ENCODE measurements at places on chromosomes 13 and 19.
A peak's percentile ranks its signal among the peaks of the same experiment; 100 is the strongest.

DNA sequence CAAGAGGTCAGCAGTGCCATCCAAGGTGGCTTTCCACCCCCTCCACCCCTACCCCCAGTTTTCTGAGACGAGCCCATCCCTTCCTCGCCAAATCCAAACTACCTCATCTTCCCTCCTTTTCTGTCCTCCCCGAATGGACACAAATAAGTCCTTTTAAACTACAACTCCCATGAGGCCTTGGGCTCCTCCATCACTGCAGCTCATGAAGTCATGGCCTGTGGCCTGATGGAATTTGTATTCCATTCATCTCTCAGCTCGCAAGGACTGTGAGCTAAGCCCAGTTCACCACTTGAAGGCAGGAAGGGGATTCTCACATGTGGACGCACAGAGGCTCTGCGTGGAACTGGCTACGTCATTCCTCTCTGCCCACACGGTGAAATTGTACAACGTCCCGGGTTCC, 12.5 kb downstream of the PTPRH start:
- DNase-seq = no peak

- DNase-seq = no peak
Measured at GRCh38 chr13:20673715-20674114, 29.8 kb upstream of the IL17D start.

- no peak for DNase-seq
Measured at GRCh38 chr13:85729296-85729695, 69.9 kb downstream of the SLITRK6 start.

DNA sequence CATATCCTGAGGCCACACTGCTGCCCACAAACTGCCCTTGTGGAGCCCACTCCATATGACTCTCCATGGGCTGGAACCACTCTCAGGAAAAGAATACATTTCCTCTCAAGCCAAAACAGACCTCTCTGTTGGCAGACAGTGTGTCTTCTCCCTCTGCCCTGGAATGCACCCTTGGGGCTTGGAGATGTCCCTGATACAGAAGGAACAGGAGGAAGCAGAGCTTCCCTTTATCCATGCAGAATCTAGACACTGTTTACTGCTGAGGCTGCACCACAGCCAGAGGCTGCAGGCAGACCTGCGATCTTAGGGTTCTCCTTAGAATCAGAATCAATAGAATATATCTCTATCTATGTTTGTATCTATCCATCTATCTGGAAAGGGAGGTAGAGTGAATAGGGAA, 26.8 kb upstream of the CYP4F8 start:
- DNase-seq = no peak

DNA sequence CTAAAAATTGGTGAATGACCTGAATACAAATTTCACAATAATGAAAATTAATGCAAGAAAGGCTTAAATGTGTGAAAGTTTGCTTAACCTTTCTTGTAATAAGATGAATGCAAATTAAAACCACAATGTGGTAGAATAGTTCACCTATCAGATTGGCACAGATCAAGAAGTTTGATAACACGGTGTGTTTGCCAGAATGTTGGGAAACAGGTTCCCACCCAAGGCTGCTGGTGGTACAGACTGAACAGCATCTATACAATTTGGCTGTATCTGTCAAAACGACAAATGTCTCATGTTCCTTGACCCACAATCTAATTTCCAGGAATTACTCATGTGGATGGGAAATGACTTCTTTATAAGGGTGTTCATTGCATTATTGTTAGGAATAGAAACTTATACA, 8.6 kb upstream of the IRS2 start:
- DNase-seq = no peak

DNA sequence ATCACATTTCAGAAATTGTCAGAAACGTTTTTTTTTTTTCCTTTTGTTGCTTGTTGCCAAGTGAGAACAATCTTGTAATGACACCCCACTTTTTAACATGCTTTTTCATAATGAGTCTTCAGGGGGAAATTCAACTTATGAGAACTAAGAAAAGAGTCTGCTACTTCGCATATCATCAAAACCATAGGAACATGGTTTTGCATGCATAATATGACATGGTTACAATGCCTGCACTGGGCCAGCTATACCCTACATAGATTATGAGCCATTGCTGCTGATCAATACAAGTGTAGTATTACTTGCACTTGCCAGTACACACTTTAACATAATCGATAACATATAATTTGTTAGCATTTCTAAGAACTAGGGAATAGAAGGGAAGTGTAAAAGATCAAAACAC, 191.0 kb upstream of the NBEA start:
- no peak for DNase-seq

- no peak for DNase-seq
Measured at GRCh38 chr13:20714563-20715329, 11.2 kb downstream of the IL17D start.

GRCh38 chr19:56170261-56170660, 5.5 kb upstream of the GALP start:
- no peak for DNase-seq

- DNase-seq = no peak
Measured at GRCh38 chr13:96540670-96541069, 450.8 kb downstream of the HS6ST3 start.

- DNase-seq = no peak
Measured at GRCh38 chr13:91058066-91058465, 289.4 kb upstream of the MIR17HG start.

DNA sequence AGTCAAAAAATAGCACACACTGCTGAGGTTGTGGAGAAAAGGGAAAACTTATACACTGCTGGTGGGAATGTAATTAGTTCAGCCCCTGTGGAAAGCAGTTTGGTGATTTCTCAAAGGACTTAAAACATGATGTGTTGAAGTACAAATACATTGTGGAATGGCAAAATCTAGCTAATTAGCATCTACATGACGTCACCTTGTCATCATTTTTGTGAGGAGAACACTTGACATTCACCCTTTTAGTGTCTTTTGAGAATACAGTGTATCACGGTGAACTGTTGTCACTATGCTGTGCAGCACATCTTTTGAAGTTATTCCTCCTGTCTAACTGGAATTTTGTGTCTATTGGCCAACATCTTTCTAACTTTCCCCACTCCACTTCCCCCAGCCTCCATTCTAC, 5.6 kb downstream of the OR7A10 start:
- no peak for DNase-seq

DNA sequence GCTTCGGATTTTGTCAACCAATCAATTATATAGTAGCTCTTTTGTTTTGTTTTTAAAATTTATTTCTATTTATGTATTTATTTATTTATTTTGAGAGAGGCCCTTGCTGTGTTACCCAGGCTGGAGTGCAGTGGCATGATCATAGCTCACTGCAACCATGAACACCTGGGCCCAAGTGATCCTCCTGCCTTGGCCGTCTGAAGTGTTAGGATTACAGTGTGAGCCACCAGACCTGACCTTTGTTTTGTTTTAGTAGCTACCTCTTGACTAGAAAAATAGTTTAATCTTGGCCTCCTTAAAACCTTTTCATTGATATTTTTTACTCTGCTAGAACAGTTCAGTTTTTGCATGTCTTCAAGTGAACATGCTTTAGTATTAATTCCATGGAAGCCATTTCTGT, 15.1 kb downstream of the GARRE1 start:
- DNase-seq = no peak

DNA sequence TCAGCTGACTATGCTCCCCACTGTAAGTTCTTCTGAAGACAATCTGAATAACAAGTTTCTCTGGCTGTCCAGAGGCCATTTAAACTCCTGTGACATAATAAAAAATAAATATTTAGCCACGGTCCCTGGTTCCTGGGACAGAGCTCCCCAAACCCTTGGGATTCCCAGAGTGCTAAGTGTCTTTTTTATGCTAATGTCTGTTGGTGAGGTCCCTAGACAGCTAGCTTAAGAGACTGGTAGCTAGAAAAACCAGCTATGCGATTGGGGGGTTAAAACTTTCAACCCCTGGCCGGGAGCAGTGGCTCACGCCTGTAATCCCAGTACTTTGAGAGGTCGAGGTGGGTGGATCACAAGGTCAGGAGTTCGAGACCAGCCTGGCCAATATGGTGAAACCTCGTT, 5.9 kb downstream of the EPSTI1 start:
- no peak for DNase-seq

DNA sequence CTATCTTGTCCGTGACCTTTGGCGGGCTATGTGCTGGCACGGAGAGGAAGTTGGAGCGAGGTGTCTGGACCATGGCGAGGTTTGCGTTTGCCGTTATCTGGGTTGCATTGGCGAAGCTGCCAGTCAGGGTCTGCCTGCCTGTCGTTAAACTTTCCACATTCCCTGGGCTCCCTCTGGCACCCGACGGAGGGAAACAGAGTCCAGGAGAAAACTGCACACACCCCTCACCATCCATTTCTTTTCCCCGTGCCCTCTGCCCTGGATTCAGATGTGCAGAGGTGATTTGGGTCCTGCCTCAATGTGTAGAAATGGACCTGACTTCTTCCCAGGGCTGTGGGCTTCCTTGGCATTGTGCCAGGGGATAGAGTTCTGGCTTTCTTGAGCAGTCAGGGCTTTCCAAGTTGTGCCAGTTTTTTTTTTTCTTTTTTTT, 142.4 kb downstream of the URI1 start:
- DNase-seq = no peak

DNA sequence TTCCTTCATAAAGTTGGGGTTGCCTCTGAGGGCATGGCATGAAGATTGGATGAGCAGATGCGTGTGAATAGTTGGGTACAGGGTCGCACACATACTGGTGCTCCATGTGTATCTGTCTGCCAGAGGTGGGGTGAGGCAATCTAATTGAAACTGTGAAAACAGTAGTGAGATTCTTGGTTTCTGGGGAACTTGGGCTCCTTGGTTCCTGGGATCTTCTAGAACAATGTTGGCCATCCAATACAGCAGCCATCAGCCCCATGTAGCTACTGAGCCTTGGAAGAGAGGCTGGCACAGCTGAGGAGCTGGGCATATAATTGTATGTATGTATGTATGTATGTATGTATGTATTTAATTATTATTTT, 616 bp downstream of the FCHO1 start:
- DNase-seq = no peak

DNA sequence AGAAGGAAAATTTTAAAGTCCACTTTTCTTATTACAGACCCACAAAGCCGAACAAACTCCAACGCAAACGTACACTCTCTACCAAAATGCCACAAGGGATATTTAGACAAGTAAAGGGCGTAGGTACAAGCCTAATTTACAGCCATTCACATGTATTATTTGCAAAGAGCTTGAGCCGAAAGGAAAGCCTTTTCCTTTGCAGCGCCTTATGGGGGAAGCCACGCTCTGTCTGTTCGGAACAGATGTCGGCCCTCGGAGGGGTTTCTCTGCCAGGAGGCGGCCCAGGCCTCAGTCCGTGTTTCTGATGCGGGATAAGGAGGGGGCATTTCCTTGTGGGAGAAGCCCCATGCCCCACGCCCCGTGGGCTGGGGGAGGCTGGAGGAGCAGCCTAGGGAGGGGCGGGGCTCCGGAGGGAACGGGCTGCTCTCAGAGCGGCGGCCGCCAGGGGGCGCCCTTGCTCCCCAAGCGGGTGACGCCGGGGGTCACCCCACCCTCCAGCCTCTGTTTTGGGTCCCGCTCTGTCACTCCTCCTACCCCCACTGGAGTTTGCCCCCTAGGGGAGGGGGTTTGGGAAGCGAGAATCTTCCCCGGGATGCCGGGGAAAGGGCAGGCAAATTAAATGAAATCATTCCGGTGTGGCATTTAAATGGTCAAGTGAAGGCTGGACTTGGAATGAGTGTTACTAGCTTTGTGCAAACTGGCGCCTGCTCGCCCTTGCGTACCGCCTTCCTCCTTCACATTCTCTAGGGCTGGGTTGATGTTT, 2.9 kb downstream of the HTR2A start:
- peak; percentile 17 for DNase-seq

GRCh38 chr19:3543150-3544057, 4.4 kb downstream of the TEKTIP1 start:
- DNase-seq = no peak

DNA sequence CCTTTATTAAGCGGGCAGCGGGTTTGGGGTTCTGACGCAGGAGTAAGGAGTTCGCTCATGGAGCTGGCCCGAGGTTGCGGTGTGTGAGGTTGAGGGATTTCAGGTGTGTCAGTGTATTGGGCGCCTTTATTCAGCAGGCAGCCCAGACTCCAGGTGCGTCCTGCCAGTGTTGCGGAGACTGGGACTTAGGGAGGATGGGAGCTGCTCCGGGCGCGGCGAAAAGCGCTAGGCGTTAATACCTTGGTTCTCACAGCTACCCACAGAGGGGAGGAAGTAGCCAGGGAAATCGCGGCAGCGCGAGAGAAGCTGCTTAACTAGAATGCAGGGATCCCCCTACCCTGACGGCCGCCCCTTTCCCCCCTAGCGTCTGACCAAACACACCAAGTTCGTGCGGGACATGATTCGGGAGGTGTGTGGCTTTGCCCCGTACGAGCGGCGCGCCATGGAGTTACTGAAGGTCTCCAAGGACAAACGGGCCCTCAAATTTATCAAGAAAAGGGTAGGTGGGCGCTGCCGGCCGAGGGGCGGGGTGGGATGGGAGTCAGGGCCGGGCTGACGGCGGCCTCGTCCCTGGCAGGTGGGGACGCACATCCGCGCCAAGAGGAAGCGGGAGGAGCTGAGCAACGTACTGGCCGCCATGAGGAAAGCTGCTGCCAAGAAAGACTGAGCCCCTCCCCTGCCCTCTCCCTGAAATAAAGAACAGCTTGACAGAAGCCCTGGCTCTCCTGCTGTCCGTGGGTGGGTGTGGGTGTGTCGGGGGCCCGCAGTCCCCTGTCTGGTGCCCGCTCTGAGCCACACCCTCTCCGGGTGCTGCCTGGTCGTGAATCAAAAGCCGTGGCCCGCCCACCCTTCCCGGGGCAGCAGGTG, 1.1 kb downstream of the RPL36 start:
- no peak for DNase-seq

- no peak for DNase-seq
Measured at GRCh38 chr13:70088926-70089325, 18.7 kb upstream of the ATXN8OS start.

- DNase-seq = no peak
Measured at GRCh38 chr13:46077265-46077664, 24.7 kb upstream of the ZC3H13 start.

DNA sequence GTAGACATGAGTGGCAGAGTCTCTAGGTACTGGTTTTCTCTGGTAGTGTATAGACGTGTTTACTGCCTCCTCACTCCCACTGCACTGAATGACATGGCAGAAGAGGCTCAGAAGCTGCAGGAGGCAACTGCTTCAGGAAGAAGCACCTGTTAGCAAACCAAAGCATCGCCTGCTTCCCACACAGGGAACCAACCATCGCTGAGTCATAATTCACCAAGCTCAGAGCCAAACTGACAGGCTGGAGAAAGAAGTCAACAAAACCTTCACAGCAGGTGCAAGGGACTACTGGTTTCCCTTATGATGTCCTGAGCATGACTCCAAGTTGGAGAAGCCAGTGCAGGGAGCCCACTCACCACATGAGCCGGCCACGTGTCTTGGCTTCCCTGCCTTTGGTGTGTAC, 69.8 kb downstream of the KCTD12 start:
- DNase-seq = peak; percentile 18

All from HL-60 (cell line).